ENCODE measurements at places on chromosomes 6 and 20.

DNA sequence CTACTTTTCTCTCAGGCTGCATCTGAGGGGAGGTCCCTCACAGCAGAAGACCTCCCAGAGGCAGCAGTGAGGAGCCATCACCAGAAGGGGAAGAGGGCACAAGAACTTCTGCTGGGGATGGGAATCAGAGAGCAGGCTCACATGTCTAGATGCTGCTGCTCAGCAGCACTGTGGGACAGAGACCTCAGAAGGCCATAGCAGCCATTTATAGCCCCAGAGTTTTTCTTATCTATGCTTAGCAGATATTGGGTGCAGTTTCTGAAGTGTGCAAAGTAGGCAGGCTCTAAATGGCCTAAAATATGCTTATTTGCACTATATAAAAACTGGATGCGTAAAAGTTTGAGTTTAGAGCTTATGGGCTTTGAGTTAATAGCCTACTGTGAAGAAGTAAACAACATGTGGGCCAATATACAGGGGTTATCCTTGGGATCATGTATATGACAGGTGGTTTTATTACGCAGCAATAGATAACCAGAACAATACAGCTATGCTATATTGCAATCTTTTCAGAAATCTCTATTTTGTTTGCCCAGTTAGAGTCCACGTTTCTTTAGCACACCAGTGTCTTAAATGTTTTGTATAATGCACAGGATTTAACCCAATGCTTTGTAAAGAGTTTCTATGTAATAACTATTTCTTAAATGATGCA lies 60.2 kb upstream of the TMEM244 start:
- no peak for DNase-seq

DNA sequence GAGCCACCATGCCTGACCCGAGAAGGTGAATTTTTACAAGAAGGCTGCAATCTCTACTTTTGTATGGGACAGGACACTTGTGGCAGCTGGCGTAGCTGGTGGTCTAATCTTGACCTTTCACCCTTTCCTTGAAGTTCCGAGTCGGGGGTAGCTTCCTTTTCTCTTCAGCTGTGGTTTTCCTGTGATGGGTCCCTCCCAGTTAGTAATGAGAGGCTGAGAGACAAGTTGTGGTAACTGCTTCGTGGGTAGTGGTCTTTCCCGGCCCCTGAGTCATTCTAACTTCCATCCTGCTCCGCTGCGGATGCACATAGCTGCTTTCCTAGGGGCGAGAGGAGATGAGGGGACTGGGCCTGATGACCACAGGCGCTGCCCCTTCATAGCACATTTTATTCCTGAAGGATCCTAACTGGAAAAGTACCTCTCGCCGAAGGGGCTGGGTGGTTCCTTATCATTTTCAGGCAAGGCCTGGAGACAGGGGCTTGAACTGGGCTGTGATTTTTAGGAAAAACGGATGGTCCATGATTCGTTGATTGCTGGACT lies 3.1 kb downstream of the SYNJ2 start:
- DNase-seq, result no peak

DNA sequence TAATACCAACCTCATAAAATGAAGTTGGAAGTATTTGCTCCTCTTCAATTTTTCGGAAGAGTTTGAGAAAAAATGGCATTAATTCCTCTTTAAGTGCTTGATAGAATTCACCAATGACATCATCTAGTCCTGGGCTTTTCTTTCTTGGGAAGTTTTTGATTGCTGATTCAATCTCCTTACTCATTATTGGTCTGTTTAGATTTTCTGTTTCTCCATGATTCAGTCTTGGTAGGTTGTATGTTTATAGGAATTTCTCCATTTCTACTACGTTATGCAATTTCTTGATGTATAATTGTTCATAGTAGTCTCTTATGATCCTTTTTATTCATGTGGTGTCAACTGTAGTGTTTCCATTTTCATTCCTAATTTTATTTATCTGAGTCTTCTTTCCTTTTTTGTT lies 176.9 kb upstream of the PRND start:
- DNase-seq, result no peak

- no peak for DNase-seq
Measured at GRCh38 chr6:117480651-117481050, 1.8 kb upstream of the DCBLD1 start.

GRCh38 chr6:79030023-79030422 lies 48.0 kb downstream of the PHIP start:
- DNase-seq, result no peak

DNA sequence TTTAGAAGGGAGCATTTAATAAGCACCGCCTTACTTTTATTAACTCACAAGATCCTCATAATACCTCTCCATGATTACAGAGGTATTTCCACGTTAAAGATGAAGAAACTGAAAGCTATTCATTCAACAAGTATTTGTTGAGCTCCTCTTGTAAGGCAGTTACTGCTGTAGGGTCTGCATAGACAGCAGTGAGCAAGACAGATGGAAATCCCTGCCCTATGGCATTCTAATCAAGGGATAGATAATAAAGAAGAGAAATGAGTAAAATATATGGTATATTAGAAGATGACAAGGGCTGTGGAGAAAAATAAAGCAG lies 77.8 kb upstream of the CTNNBL1 start:
- DNase-seq, result no peak

DNA sequence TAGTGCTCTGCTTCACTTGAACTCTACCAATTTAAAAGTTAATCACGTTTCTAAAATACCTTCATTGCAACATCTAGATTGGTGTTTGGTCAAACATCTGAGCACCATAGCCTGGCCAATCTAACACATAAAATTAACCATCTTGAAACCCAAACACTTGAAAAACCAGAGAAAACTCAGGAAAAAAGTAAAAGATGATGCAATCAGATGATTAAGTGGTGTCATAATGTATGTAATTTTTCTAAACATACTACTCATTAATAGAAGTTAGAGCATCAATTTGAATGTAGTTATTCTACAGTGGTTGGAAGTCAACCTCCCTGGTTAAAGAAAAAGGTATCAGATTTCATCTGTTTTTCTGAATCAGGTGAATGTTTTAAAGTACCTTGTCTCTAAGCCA lies 228.6 kb upstream of the ID4 start:
- DNase-seq, result no peak

- peak; percentile 97 for DNase-seq
Measured at GRCh38 chr20:38434770-38435554, at the start of gene SNHG17. SNHG17 (minus strand) TSS chr20:38435328.

- no peak for DNase-seq
Measured at GRCh38 chr6:40671001-40671693, 84.0 kb upstream of the LRFN2 start.

GRCh38 chr6:29759457-29759856 lies 36.2 kb downstream of the HLA-F start:
- peak; percentile 59 for DNase-seq

GRCh38 chr6:106324726-106325335 lies 729 bp downstream of the ATG5 start:
- peak; percentile 13 for DNase-seq

GRCh38 chr6:162560891-162561290 lies 166.7 kb downstream of the PRKN start:
- no peak for DNase-seq

GRCh38 chr20:9838378-9839295 lies at the start of gene PAK5:
PAK5 (minus strand) TSS chr20:9839076; CDS start chr20:9644328, 194,748 bp downstream.
- DNase-seq, result peak; percentile 45

- DNase-seq, result no peak
Measured at GRCh38 chr6:63245420-63245819, 34.2 kb downstream of the FKBP1C start.

GRCh38 chr6:44439270-44440045 lies 52.0 kb downstream of the CDC5L start:
- peak; percentile 37 for DNase-seq

- no peak for DNase-seq
Measured at GRCh38 chr6:106750946-106751345, 121.6 kb downstream of the QRSL1 start.

DNA sequence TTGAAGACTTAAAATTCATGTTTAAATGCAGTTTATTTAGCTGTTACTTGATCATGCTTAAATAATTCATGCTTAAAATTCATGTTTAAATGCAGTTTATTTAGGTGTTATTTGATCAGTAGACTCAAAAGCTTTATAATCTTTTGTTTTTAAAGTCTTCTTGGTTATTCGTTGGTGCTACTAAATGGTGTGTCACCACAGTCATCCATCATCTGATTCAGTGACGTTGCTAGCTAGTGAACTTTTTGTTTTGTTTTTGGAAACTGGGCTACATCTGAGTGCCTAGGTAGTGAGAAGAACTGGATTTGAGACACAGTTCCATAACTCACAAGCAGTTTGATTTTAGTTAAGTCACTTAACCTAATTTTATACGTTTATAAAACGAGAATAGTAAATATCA lies 20.9 kb downstream of the SCAF8 start:
- DNase-seq, result peak; percentile 41

DNA sequence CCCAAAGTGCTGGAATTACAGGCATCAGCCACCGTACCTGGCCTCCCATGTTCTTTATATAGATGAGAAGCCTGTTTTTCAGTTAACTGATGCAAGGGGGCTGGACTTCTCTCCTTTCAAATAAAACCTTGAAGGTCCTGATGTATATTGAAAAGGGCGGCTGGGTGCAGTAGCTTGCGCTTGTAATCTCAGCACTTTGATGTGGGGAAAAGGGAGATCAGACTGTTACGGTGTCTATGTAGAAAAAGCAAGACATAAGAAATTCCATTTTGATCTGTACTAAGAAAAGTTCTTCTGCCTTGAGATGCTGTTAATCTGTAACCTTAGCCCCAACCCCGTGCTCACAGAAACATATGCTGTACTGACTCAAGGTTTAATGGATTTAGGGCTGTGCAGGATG lies 16.1 kb upstream of the SAMHD1 start:
- no peak for DNase-seq

DNA sequence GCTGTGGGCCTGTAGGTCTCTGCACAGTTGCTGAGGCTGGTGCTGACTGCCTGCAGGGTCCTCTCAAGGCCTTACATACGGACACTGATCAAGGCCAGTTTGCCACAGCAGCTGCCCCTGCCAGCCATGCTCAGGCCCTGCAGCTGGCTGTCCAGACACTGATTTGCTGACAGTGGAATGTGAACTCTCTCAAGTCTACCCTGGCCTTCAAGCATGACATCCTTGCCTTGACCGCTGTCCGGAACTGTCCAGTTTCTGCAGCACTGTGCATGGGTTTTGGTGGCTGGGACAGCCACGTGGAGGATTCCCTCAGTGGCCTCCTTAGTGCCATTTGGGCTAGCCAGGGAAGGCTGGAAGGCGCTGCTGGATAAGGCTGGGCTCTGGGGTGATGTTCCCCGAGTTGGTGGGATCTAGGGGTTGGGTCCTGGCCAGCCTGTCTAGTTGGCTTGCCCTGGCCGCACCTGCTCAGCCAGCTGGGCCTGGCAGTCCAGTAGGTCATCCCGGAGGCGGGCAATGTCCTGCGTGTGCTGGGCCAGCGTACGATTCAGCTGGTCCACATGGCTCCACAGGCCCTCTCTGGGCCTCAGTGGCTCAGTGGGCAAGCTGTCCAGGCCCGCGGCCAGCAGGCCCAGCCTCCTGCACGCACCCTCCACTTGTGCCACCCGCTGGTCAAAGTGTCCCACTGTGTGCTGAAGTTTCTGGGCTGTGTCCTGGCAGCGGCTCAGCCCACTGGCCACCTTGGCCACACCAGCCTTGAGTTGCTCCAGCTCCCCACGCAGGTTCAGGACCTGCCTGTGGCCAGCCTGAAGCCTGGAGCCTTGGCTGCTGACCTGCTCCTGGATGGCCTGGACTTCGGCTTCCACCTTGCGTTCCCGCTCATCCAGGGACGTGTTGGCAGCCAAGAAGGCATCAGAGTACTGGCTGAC lies 5.5 kb downstream of the EMILIN3 start:
- no peak for DNase-seq

GRCh38 chr20:20695250-20695816 lies 17.1 kb downstream of the RALGAPA2 start:
- peak; percentile 63 for DNase-seq

DNA sequence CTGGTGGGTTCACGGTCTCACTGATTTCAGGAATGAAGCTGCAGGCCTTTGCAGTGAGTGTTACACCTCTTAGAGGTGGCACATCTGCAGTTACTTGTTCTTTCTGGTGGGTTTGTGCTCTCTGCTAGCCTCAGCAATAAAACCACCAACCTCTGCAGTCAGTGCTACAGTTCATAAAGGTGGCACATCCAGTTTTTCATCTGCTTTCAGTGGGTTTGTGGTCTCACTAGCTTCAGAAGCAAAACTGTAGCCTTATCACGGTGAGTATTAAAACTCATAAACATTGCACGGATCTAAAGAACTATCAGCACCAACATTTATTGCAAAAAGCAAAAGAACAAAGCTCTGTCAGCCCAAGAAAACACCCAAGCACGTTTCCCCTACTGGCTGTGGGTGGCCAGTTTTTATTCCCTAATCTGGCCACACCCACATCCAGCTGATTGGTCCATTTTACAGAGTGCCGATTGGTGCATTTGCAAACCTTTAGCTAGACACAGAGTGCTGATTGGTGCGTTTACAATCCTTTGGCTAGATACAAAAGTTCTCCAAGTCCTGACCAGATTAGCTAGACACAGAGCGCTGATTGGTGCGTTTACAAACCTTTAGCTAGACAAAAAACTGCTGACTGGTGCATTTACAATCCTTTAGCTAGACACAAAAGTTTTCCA lies 3.4 kb upstream of the TMEM14C start:
- peak; percentile 48 for DNase-seq

- DNase-seq, result no peak
Measured at GRCh38 chr6:166907373-166907841, 48.9 kb downstream of the RNASET2 start.

DNA sequence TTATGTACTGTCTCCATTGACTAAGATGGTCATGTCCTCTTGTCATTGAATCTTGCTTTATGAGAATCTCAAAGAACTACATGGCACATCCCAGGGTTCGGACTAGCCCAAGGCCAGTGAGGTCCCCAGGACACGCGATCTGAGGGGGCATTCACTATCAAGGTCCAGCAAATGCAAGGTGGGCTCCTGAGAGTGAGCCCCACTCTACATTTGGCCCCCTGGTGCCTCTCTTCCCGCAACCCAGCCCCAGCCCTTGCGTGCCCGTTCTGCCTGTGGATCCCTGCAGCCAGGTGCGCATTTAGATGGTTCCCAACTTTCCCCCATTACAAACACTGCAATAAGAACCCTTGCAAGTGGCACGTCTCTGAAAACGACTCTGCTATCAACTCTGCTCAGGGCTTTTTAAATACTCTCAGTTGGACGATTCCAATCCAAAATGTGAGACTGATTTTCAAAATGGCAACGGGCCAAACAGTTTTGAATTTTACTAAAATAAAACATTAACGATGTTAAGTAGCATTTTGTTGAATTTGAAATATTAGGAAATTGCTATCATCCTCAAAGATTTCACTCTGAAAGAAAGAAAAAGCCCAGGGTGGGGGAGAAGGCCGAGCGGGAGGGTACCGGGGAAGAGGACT lies 59.6 kb downstream of the NFATC2 start:
- no peak for DNase-seq

DNA sequence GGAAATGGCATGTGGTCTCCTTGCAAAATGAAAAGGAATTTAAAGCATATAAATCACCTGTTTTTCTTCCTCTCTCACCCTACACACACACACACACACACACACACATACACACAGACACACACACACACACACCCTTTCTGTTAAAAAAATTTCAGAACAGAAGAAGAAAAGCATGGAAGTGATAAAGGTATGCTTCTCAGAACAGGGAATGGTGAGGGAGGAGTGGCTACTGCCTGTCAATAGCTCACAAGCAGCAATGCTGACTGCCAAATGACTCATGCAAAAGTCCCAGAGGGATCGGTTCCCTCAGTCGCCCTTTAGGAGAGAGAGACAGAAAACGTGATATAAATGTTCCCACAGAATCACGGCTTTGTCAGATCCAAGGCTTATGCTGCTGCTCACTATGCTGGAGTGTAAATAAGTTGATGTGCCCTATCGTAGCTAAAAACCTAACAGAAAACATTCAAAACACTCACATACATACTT lies 102.6 kb downstream of the IBTK start:
- DNase-seq, result peak; percentile 72

GRCh38 chr6:94584211-94584610 lies 993.1 kb upstream of the MANEA start:
- no peak for DNase-seq

All from dermis blood vessel endothelial cell (primary cell).